ENCODE measurements at places on chromosomes 12 and 14.

GRCh38 chr14:105537580-105538474 lies 11.4 kb downstream of the TMEM121 start:
- no peak for DNase-seq

- DNase-seq: no peak
Observed at GRCh38 chr12:125029761-125030358, 35.4 kb upstream of the AACS start.

DNA sequence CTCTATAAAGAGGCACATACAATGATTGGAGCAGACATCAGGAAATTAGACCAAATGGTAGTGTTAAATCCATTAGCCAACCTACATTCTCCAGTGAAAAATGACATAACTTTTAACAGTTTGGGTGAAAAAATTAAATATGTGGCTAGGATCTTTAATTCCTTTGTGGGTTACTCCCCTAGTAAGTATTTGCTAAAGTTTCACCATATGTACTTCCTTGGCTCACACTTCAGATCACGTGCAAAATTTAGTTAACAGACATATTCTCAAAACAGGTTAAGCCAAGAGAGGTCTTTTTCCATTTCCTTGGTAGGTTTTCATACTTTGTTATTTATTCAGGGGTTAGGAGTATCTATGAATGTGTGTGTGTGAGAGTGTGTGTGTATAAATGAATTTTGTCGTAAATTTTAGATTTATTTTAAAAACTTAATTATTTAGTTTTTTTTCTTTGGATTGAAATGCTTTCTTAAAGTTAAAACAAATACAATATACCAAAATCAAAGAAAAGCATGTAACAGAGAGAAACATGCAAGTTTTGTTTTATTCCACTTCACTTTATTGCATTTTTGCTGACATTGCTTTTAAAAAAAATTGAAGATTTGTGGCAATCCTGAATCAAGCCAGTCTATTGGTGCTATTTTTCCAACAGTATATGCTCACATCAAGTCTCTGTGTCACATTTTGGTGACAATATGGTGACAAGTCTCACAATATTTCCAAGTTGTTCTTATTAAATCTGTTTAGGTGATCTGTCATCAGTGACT lies 258.7 kb downstream of the FLRT2 start:
- no peak for DNase-seq

GRCh38 chr14:106286697-106287290 lies 760.4 kb downstream of the TMEM121 start:
- DNase-seq: no peak

DNA sequence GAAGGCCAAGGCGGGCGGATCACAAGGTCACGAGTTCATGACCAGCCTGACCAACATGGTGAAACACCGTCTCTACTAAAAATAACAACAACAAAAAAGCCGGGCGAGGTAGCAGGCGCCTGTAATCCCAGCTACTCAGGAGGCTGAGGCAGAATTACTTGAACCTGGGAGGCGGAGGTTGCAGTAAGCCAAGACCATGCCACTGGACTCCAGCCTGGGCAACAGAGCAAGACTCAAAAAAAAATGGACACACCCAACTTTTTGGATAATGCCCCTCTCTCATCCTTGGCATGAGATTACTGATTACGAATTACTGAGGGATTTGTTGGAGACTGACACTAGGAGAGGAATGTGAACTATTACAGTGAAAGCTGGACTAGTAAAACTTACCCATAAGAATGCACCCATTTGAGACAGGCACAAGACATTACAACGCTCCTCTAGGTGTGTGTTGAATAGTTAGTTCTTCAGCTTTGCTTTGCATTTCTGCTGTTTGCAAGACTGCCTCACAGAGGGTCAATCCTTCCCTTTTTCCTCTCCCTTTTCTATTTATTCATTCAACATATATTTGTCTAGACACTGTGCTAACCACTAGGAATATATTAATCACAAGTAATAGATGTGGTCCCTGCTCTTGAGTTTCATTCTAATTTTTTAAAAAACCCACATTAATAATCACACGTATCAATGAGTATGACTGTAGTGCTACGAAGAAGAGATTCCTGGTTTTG lies 46.0 kb upstream of the OR5AU1 start:
- DNase-seq: no peak

GRCh38 chr14:31263485-31264133 lies 56.0 kb upstream of the HECTD1 start:
- DNase-seq: peak; percentile 0

DNA sequence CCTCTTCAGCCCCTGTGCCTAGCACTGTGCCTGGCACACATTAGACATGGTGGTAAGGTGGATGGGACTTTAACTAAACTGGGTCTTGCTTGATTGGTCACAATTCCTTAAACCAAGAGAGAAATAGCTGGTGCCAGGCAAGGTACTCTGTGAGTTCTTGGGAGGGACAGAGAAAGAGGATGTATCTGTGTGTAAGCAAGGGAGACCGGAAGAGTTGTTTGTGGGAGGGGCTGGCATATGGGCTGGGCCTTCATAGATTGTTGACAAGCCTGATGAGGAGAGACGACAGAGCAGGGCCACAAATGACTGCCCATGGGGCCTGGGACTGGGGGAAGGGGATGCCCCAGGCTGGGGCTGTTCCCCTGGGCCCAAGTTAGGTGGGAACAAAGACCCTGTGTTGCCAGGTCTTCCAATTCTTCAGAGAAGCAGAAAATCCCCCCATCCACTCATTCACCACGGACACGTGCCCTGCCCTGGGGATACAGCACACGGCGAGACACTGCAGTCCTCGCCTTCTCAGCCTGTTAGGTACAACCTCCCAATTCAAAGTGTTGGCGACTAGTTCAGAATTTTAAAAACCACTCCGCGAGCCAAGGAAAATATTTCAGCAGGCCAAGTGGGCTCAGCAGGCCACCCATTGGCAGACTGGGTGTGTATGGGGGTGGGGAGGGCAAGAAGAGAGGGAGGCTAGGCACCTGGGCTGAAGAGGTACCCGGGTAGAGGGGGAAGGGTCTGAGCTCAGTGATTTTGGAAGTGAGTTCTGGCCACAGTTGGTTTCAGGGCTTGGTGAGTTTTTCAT lies 11.4 kb upstream of the CYP46A1 start:
- DNase-seq: no peak

DNA sequence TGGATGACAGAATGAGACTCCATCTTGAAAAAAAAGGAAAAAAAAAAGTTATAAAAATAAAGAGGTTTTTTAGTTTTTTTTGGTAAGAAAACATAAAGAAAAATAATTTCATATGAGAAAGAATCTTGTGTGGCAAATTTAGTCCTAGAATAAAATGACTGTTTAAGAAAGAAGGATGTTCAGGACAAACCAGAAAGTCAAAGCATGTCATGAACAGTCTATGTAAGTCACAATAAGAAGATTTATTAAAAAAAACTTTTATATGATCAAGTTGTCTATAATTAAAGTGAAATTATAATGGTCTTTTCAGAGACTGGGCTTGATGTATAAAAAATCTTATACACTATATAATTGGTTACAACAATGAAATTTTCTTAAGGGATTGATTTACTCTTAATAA lies 68.1 kb upstream of the HECTD1 start:
- DNase-seq: no peak

- no peak for DNase-seq
Observed at GRCh38 chr14:99058542-99058941, 213.5 kb downstream of the BCL11B start.

- no peak for DNase-seq
Observed at GRCh38 chr14:21238823-21239518, 30.3 kb downstream of the HNRNPC start.

- DNase-seq: no peak
Observed at GRCh38 chr14:20501346-20501745, 4.0 kb upstream of the RNASE10 start.

- DNase-seq: no peak
Observed at GRCh38 chr12:110860833-110861296, 14.1 kb downstream of the CCDC63 start.

DNA sequence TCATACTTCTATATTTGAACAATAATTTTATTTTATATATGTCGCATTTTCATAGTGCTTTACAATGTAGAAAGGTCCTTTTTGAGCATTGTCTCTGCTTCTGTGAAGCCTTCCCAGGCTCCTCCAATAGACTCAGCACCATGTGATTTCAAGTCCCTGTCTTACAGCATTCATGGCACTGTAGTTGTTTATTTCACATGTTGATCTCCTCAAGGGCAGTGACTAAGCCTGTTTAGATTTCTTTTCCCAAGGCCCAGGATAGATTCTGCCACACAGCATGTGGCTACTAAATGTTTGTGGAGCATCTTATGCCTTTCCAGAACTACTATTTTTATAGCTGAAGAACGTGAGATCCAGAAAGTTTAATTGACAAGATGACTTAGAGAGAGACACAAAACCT lies 391.7 kb downstream of the TMEM117 start:
- no peak for DNase-seq

- DNase-seq: no peak
Observed at GRCh38 chr14:74619672-74620131, 7.7 kb upstream of the LTBP2 start.

DNA sequence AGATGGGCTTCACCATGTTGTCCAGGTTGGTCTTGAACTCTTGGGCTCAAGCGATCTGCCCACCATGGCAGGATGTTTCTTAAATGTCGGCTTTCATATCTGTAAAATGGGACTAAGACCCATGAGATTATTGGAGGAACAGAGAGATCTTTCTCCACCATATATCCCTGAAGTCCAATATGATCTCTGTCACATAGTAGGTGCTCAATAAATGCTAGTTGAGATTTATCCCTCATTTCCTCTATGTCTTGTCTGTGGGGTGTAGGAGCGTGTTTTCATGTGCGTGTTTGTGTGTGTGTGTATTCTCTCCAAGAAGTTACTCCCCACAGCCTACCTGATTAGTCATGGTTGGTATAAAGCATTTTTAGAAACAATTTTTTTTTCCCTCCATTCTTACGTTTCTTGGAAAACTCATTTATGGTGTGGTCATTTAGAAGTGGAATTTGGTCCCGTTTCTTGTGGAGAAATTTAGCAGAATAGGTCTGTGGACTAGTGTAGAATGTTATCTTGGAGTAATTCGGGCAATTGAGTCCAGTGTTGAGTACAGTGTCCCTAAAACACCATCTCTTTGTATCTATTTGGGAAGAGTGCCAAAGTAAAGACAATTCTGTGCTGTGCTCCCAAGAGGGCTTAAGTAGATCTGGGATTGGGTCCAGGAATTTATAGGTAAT lies 4.3 kb downstream of the STRAP start:
- DNase-seq: no peak

DNA sequence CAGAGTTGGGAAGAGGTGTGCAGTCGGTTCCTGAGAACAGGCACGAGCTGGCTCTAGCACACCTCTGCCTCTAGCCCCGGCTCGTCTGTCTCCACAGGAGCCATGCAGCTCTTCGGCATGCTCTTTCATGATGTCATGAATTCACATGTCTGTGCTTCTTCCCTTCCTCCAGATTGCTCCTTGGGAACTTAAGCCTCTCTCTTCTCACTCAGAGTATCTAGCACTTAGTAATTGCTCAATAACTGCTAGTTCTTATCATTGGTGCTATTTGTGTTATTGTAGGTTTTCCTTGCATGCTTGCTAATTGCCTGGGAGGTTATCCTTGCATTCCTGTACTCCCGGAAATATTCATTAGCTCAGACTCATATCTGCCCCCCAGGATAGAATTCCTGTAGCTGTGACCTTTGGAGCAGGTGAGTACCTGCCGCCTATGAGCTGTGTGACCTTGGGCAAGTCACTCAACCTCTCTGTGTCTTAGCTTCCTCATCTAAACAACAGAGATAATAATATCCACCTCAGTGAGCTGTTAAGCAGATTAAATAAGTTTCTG lies 19.5 kb downstream of the FAM181A start:
- DNase-seq: no peak

- DNase-seq: no peak
Observed at GRCh38 chr12:27762757-27763156, 17.3 kb upstream of the KLHL42 start.

DNA sequence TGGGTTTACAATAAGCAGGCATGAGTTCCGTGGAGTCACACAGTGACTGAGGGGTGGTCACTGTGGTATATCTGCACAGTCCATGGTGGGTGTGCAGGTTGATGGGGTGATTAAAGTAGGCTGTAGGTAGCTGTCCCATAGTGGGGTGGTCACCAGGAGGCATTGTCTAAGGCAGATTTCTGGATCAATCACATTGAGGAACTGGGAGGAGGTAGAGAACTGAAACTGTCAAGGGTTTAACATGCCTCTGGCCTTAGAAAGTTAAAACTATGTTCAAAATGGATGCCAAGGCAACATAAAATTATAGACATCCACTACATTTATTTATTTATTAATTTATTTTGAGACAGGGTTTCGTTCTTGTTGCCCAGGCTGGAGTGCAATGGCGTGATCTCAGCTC lies 8.3 kb downstream of the ADCK1 start:
- no peak for DNase-seq

DNA sequence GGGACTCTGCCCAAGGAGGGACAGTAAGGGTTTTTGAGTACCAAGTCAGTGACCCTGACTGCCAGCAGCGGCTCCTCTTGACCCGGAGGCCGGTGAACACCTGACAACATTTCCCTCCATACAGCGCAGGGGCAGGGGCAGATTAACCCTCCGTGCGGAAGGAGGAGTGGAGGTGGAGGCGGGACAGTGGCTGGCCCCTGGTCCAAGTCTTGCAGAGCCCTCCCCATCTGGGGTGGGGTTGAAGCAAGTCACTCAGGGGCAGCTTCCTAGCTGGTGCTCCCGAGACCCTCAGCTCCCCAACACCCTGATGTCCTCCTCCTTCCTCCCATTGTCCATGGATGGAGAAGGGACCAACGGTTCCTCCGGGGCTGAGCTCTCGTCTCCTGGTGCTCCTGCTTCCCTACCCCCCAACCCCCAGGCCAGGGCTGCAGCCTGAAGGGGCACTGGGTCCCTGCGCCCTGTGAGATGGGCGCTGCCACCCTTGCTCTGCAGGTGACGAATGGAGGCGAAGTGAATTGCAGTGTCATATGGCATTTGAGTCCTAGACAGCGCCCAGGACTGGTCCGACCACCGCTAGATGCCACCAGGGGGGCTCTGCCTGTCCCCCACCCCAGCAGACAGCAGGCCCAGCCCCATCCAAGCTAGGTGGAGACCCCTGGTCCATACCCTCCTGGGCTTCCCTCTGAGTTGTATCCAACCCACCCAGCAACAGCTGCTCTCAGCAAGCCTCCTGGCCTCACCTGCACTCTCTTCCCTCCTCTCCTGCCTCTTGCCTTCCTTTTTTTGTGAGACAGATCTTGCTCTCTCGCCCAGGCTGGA lies 7.0 kb upstream of the AMN start:
- no peak for DNase-seq

GRCh38 chr12:75154388-75154787 lies 55.3 kb downstream of the KCNC2 start:
- DNase-seq: no peak
